Epithelial cell of proximal tubule (primary cell): ENCODE measurements at places on chromosomes 1 and 21.

DNA sequence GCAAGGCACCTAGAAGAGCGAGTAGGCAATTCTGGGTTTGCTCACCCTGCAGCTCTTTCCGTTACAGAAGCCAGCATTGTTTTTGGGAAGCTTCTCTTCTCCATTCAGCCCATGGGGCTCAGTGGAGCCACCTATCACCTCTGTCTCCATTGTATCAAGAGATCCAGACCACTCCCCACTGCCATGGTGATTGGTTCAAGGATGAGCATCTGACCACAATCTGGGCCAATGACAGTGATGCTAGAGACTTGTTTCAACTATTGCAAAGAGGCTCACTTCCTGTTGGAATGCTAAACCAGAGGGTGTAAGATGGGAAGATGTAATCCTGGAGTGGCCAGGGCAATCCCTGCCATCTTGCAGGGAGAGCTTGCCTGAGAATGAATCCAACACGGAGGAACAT, 6.6 kb downstream of the SPATA21 start:
- no peak for DNase-seq

DNA sequence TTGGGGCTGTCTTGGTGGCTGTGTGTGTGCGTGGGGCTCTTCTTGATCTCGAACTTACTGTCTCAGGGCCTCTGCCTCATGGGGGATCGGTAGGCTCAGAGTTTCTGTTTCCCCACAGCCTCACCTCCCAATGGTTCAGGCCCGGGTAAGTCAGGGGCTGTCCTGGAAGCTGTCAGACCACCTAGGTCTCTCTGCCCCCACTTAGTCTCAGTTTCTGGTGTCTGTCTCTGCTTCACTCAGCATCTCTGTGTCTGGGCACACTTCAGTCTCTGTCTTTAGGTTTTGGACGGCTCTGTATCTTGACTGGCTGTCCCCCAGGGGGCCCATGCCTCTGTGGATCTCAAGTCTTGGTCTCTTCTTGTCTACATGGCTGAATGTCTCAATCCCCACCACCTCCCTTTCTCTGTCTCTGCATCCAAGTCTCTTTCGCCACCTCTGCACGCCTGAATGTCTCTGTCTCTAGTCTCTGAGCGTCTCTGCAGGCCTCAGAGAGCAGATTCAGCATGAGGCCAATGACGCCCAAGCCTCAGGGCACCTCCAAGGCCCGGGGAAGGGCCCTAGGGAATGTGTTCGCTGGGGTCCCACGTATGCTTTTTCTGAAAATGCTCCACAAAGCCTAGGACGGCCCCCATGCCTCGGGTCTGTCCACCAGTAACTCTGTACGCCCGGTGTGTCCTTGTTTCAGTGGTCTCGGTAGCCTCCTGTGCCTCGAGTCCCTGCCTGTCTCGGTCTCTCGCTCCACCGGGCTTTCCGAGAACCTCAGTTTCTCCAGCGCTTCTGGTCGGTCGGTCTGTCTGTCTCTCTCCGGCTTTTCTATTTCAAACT, 818 bp downstream of the FHL3 start:
- DNase-seq, result no peak

GRCh38 chr1:234940841-234941240, 187.8 kb downstream of the TOMM20 start:
- DNase-seq, result no peak

- no peak for DNase-seq
Measured at GRCh38 chr21:34276711-34277425, 86.9 kb upstream of the KCNE2 start.

- no peak for DNase-seq
Measured at GRCh38 chr21:31713973-31714740, 17.8 kb downstream of the SCAF4 start.

DNA sequence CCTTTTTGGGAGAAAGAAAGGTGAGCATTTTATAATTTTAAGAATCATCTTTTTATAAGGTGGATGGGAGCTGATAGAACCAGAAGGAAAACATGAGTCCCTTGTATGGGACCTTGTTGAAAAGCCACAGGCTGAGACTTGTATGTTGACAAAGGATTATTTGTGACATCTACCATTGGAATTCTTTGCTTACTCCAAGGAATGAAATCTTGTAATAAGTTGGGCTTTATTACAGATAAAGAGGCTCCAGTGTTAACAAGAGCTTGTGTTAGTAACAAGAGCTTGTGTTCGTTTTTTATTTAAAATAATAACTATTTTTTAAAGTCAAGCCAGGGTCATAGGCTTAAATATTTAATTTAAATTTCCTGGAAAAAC, 201.1 kb upstream of the CHRM3 start:
- DNase-seq, result no peak

DNA sequence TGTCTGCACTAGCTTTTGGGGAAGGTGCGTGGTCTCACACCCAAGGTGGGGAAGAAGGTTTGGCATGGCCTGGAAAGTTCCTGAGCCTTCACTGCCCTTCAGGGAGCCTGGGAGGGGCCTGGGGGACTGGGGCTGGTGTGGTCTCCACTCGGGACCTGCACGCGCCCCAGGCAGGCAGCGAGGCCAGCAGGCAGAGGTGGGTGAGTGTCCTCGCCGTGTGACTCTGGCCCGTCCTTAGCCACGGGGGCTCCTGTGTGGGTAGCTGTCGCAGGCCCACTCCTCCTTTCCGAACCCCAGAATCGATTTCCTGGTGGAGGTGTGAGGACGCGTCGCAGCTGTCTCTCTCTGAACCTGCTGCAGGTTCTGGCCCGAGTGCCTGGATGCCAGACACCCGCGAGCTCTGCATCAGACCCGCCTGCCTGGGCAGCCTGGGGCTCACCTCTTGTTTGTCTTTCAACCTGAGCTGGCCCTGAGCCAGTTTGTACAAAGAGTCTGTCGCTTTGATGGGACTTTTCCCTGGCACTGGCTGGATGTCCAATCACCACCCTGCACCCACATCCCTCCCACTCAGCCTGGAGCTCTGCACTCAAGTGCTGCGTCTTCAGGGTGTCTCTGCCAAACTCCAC, 36.0 kb upstream of the SLC19A1 start:
- DNase-seq, result no peak

GRCh38 chr21:46666941-46667740, 31.7 kb downstream of the PRMT2 start:
- DNase-seq, result no peak

DNA sequence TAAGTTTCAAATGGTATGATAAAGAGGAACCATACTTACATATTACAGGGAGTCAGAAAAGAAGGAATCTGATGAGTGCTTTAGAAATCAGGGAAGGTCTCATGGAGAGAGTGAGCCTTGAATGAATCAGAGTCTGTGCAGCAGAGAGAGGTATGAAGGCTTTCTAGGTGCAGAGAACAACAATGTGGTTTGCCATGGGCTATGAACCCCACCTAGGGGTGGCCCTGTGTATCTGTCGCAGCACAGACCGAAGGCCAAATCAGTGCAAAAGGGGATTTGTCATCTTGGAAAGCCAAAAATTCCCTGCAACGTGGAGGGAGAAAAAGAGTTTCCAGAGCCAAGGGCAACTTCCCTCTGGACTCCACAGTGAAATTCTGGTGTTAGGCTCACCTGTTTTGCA, 3.5 kb downstream of the PAPPA2 start:
- no peak for DNase-seq
